ENCODE measurements at places on chromosomes 5 and 9.

- DNase-seq, result no peak
Observed at GRCh38 chr9:16217943-16218701, 652.3 kb downstream of the BNC2 start.

- DNase-seq, result no peak
Observed at GRCh38 chr5:68482199-68482598, 266.6 kb downstream of the PIK3R1 start.

DNA sequence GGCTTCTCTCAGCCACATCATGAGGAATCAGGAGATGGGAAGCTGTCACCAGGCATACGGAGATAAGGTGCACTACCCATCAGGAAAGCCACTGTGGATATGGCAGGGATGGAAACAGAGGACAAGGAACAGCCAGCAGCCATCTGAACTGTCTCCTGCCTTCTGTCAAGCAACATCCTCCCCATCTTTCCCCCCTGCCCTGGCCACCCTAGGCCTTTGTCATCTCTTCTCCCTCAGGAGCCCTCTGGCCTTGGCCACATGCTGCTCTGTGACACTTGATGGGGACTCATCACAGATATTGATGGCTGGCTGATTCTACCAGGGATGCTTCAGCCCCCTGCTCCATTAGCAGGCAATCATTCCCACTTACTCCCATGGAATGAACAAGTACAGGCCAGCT lies 21.1 kb upstream of the MEIKIN start:
- DNase-seq, result no peak

DNA sequence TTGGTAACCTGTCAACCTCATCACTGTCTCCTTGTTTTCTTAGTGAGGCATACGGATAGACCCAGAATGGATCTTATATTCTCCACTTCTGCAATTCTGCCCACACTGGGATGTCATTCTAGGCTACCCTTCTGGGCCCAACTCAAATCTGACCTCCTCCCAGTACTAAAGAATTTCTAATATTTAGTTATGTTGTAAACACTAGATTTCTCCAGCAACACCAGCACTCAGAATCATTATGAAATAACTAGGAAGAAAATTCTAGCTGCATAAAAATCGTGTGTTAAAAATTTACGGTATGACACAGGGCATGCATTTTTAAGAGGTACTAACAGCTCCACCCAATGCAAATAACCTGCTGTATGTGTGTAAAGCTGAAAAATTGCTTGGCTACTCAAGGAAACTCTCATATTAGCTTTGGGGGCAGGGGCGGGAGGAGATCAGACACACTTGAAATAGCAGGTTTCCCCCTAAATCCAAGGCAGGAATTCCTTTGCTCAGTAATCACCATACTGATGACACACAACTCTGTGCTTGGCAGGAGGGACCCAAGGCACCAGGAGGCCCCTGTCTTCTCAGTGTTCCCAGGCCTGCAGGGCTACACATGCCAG lies 27.3 kb downstream of the MACROH2A1 start:
- DNase-seq, result no peak

DNA sequence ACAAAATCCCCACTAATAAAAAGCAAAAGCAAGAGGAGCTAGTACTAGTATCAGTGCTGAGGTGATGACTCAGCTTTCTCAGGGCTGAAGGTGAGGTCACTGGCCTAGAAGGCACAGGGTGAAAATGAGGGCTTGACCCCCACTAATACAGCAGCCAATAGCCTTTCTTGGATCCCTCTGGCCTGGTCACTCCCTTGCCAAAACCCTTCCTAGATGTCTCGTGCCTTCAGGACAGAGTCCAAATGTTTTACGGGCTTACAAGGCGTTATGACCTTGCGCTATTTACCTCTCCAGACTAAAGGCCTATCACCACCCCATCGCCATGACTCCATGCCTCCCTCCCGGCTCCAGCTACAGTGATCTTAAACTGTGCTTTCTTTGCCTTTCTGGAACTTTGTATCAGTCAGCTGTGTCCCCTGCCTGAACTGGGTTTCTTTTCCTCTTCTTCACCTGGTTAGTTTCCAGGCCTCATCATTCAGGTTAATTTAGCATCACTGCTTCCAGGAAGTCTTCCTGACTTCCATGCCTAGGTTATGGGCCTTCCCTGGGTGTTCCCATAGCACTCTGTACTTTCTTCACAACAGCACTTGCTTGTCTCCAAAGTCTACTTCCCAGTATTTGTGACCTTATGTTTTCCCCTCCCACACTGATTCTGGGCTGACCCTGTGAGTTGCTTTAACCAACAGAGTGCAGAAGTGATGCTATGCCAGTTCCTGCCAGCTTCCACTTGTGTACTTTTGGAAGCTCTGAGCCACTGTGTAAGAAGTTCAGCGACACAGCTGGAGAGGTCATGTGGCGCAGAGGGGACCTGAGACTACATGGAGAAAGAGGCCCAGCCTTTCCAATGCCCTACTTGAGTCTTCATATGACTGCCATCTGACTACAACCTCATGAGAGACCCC lies 4.2 kb upstream of the DELE1 start:
- no peak for DNase-seq

- no peak for DNase-seq
Observed at GRCh38 chr9:15295761-15296405, 11.1 kb downstream of the TTC39B start.

- DNase-seq, result no peak
Observed at GRCh38 chr5:55701462-55702103, 10.5 kb downstream of the SLC38A9 start.

DNA sequence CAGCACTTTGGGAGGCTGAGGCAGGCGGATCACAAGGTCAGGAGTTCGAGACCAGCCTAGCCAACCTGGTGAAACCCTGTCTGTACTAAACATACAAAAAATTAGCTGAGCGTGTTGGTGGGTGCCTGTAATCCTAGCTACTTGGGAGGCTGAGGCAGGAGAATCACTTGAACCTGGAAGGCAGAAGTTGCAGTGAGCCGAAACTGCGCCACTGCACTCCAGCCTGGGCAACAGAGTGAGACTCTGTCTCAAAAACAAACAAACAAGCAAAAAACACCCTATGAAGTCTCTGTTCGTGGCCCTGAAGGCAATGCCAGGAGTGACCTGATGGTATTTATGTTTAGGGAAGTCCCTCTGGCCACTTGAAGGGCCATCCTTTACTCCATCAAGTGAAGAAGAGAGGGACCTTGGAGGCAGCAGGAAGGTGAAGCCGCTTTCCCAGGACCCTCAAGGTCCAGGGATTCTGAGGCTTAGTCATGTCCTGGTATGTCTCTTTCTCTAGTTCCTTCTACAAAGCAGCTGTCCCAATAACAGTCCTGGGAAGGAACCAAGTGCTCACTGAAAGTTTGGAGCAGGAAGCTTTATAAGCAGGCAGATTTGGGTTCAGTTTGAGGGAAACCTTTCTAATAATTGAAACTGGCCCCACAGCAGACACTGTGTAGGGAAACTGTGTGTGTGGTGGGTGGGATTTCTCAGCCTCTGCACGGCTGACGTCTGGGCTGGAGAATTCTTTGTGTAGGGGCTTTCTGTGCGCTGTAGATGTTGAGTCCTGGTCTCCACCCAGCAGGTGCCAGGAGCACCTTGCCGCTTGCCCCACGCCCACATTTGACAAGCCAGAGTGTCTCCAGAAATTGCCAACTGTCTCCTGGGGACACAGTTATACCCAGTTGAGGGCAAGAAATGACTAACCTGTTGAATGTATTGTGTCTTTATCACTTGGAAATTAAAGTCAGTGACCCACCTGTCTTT lies 12.5 kb downstream of the PHF2 start:
- DNase-seq, result no peak

GRCh38 chr5:142012792-142013388 lies at the start of gene GNPDA1:
GNPDA1 (minus strand) TSS chr5:142013027; CDS start chr5:142012035, 992 bp downstream.
- DNase-seq, result peak; percentile 51

DNA sequence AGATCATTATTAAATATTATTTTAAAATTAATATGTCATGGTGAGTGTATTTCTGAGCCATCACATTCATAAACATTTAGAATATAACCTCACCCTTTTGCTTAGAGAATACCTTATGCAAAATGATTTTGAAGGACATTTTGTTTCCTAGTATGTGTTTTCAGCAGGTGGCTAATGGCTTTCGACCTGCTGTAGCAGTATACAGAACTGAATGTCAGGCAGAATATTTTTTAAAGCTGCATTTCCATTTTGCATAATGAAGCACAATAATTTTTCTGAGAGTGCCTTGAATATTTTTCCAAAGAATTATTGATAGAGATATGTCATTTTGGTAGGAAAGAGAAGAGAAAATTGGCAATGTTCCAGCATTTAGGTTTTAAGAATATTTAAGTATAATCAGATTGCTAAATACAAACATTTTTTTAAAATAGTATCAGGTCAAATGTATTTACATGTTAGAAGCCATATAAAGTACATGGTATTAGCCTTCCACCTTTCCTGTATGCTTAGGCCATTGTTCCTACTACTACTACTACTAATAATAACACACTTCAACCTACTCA lies 42.3 kb downstream of the PAM start:
- DNase-seq, result no peak

DNA sequence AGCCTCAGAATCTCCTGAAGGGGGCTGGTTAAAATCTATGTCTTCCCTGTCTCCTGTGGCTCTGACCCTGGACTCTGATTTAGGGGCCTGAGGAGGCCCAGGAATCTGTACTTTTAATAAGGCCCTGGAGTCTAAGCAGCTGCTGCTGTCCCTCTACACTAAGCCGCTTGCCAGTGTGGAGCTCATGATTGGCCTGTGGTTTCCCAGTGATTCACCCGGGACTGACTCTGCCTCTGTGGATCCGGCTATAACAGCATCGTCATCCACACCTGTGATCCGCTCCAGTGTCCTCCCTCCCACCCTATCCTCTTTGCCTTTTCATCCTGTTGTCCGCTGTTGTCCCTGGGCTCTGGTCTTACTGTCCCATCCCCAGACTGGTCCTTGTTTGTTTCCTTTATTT lies 3.7 kb downstream of the SLC31A2 start:
- DNase-seq, result no peak

Data from activated T-cell treated with anti-CD3 and anti-CD28 coated beads, Interleukin-2, amount 50 U/mL, for 4 hours (primary cell).